ENCODE measurements at places on chromosomes 16 and 17. TPM values are rescaled to one million over a fixed set of nuclear protein-coding genes. Genes with fewer than 3 reads are reported as not detected.

Gene VMO1
- not detected for total RNA-seq

Gene MYO15A
- total RNA-seq, result 1.6 TPM

Gene KRTAP1-4
- total RNA-seq, result not detected

Gene CASKIN2
- 3.9 TPM for total RNA-seq

Gene TNFRSF17
- not detected for total RNA-seq

Gene KRTAP16-1
- total RNA-seq, result not detected

Gene NPIPA2
- 0.53 TPM for total RNA-seq

Gene FOXN1
- 0.38 TPM for total RNA-seq

Gene OTOA
- not detected for total RNA-seq

Gene TERB1
- total RNA-seq, result 0.26 TPM

Gene MAF
- total RNA-seq, result 6.3 TPM

Gene CRYBA1
- total RNA-seq, result not detected

Gene SLC52A1
- total RNA-seq, result 0.53 TPM

Gene COIL
- total RNA-seq, result 15.3 TPM

Gene BFAR
- total RNA-seq, result 32.5 TPM

Gene TMC5
- 3.5 TPM for total RNA-seq

Gene GIT1
- 17.4 TPM for total RNA-seq

Gene TRIM25
- 54.4 TPM for total RNA-seq

Gene PIGQ
- total RNA-seq, result 17.2 TPM

Gene UNC45B
- not detected for total RNA-seq

Gene CCL3
- total RNA-seq, result not detected

Gene GPR139
- total RNA-seq, result not detected

Gene C1QL1
- not detected for total RNA-seq

Gene RBFOX1
- total RNA-seq, result not detected

Gene SLC39A11
- 24.8 TPM for total RNA-seq

Gene TP53TG3C
- not detected for total RNA-seq

Gene PMFBP1
- total RNA-seq, result 0.53 TPM

Gene C16orf82
- not detected for total RNA-seq

Gene CLEC3A
- total RNA-seq, result not detected

Gene FBXW10B
- 3.6 TPM for total RNA-seq

Gene FZD2
- under 0.01 TPM for total RNA-seq

Gene PYY
- total RNA-seq, result 0.79 TPM

Gene GAST
- total RNA-seq, result 0.90 TPM

Gene EIF3CL
- 87.2 TPM for total RNA-seq

Gene GJD3
- 0.53 TPM for total RNA-seq

Gene DNAH17
- total RNA-seq, result not detected
